ENCODE measurements at places on chromosomes 1 and 21.
A peak's percentile ranks its signal among the peaks of the same experiment; 100 is the strongest.

DNA sequence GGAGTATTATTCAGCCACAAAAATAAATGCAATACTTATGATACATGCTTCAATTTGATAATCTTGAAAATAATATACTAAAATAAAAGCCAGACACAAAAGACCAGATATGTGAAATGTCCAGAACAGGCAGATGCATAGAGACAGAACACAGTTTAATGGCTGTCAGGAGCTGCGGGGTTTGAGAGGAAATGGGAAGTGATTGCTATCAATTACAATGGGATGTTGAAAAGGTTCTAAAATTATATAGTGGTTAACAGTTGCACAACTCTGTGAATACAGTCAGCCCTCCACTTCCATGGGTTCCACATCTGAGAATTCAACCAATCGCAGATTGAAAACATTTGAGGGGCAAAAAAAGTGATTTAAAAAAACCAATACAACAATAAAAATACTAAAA lies 54.0 kb downstream of the LTN1 start:
- H3K27me3 ChIP-seq, result no peaks in the 10 kb centered on the region
- H3K4me1 ChIP-seq, result peaks cover 9% of the 10 kb centered on the region
- peaks cover 14% of the 10 kb centered on the region for H3K36me3 ChIP-seq

- H3K27ac ChIP-seq, result no peak overlapping the region
- no peak overlapping the region for H3K4me3 ChIP-seq
- no peak for DNase-seq
- peaks cover 48% of the 10 kb centered on the region for H3K36me3 ChIP-seq
Observed at GRCh38 chr21:46437096-46437498, 21.6 kb upstream of the DIP2A start.

GRCh38 chr1:30029677-30030076 lies 693.7 kb downstream of the MATN1 start:
- no peak overlapping the region for H3K27ac ChIP-seq
- no peaks in the 10 kb centered on the region for H3K4me1 ChIP-seq
- no peak overlapping the region for H3K4me3 ChIP-seq
- no peak for DNase-seq
- no peaks in the 10 kb centered on the region for H3K36me3 ChIP-seq
- H3K27me3 ChIP-seq, result peaks cover 16% of the 10 kb centered on the region

GRCh38 chr1:223216074-223216473 lies 73.0 kb upstream of the TLR5 start:
- H3K4me3 ChIP-seq, result no peak overlapping the region
- no peak overlapping the region for H3K27ac ChIP-seq
- peaks cover 2% of the 10 kb centered on the region for H3K36me3 ChIP-seq
- H3K4me1 ChIP-seq, result no peaks in the 10 kb centered on the region

DNA sequence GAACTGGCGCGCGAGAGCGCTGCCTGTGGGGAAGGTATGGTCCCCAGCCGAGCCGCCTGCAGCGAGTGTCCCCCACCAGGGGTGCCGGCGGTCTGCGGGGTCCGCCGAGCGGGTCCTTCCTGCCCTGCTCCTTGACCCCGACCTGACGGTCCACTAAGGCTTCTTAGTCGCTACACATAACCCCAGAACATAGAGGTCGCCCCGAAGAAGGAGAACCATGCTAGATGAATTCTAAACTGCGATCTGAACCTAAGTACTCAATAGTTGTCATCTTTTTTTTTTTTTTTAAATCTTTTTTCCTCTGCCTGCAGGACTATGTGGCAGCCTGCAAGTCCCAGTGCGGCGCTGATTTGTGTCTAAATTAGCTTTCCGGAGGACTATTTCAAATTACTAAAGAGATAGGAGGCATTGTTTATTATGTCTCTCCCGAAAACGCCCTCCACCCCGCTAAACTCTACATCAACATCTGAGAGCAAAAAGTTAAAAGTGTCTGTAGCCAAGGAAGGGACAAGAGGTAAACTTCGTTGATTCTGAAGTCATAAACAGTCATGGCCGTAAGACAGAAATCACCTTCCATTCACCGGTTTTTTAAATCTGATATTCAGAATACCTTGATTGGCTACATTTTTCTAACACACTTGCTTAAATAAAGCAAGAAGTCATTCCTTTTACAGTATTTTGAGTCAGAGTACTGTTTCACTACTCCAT lies 476 bp downstream of the AXDND1 start:
- DNase-seq, result no peak
- H3K36me3 ChIP-seq, result no peaks in the 10 kb centered on the region
- peak overlapping the region; percentile 93 for H3K4me3 ChIP-seq
- peaks cover 10% of the 10 kb centered on the region for H3K4me1 ChIP-seq

GRCh38 chr1:150995460-150995859 lies 11.2 kb downstream of the MINDY1 start:
- no peak overlapping the region for H3K27ac ChIP-seq
- H3K4me3 ChIP-seq, result no peak overlapping the region
- H3K36me3 ChIP-seq, result peaks cover 7% of the 10 kb centered on the region
- no peak for DNase-seq
- no peaks in the 10 kb centered on the region for H3K4me1 ChIP-seq
- no peaks in the 10 kb centered on the region for H3K27me3 ChIP-seq

DNA sequence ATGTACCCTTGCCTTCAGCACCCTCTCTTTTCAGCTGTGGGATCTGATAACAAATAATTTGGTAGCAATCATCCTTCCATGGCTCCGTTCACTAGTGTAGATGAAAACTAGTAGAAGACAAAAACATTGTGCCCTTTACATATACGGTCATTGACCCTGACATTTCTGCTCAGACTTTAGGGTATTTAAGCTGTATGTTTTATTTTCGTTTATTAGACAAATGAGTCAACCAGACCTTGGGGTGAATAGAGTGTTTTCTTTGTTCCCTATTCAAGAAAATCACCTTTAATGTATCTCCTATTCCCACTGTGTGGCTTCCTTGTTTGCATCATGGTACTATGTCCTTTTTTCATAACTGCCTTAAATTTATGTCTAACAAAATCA lies 187.3 kb downstream of the VAV3 start:
- no peak overlapping the region for H3K4me3 ChIP-seq
- no peak overlapping the region for H3K27ac ChIP-seq
- H3K36me3 ChIP-seq, result no peaks in the 10 kb centered on the region

- no peaks in the 10 kb centered on the region for H3K36me3 ChIP-seq
- no peak overlapping the region for H3K27ac ChIP-seq
- DNase-seq, result no peak
- no peak overlapping the region for H3K4me3 ChIP-seq
- H3K4me1 ChIP-seq, result peaks cover 4% of the 10 kb centered on the region
Observed at GRCh38 chr1:195664628-195665027, 943.6 kb downstream of the KCNT2 start.

DNA sequence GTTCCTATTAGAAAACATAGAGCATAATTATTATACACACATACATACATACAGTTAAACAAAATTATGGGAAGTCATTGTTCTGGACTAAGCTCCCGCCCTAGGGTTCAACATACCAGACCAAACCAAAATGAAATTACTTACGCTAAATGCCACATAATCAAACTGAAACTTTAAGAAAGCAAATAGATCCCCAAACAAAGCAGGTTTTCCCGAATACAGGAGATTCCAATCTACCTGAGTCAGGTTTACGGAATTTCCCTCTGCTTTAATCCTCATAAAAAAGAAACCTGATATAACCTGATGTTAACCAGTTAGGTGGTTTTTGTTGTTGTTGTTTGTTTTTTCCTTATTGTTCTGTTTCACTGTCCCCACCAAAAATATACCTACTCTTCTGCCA lies 1886.9 kb downstream of the NCAM2 start:
- no peaks in the 10 kb centered on the region for H3K36me3 ChIP-seq
- H3K4me3 ChIP-seq, result no peak overlapping the region
- H3K27me3 ChIP-seq, result no peaks in the 10 kb centered on the region
